Tibial nerve (tissue), 4 donors: ENCODE measurements at places on chromosomes 7 and 10. TPM values are rescaled to one million over a fixed set of nuclear protein-coding genes. Genes with fewer than 3 reads are reported as not detected.

The PKD2L1 gene
- not detected for total RNA-seq

The CACNB2 gene
- total RNA-seq, result 1.6 TPM

The UCN3 gene
- not detected for total RNA-seq

DNA sequence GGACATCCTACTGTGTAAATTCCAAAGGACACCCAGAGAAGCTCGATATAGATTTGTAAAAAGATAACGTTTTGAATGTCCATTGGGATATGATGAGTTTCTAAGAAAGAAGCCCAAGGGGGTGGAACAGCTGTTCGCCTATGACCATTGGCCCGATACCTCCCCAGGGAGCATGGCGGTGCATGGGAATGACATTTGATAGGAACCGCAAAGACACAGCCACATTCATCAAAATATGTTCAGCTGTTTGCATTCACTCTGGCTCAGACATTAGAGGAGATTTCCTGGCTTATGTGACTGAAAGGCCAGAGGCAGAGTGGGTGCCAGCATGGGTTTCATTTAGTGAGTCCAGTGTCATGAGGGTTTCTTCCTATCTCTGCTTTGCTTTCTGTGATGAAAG, 56.0 kb upstream of the BAIAP2L1 start:
- H3K4me3 ChIP-seq, result no peak overlapping the region
- H3K27ac ChIP-seq, result no peak overlapping the region
- DNase-seq, result no peak
- no peaks in the 10 kb centered on the region for H3K4me1 ChIP-seq
- no peaks in the 10 kb centered on the region for H3K27me3 ChIP-seq

DNA sequence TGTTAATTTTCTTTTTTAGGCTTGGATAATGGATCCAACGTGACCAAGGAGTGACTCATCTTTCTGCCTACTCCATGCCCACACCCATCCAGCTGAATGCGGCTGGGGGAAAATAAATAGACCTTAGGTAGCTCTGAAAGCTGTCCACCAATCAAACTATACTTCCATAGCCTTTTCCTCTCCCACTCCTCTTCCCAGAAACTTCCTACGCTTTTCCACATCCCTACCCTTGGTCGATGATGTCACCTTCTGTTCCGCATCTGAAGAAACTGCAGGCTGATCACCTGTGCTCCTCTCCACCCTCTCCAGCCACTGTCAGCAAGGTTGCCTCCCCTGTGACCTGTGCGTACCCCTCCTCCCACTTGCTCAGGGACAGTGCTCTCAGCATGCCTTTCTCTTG, 359.8 kb upstream of the KLF6 start:
- no peak overlapping the region for H3K27ac ChIP-seq
- no peak overlapping the region for H3K4me3 ChIP-seq
- H3K27me3 ChIP-seq, result no peaks in the 10 kb centered on the region

DNA sequence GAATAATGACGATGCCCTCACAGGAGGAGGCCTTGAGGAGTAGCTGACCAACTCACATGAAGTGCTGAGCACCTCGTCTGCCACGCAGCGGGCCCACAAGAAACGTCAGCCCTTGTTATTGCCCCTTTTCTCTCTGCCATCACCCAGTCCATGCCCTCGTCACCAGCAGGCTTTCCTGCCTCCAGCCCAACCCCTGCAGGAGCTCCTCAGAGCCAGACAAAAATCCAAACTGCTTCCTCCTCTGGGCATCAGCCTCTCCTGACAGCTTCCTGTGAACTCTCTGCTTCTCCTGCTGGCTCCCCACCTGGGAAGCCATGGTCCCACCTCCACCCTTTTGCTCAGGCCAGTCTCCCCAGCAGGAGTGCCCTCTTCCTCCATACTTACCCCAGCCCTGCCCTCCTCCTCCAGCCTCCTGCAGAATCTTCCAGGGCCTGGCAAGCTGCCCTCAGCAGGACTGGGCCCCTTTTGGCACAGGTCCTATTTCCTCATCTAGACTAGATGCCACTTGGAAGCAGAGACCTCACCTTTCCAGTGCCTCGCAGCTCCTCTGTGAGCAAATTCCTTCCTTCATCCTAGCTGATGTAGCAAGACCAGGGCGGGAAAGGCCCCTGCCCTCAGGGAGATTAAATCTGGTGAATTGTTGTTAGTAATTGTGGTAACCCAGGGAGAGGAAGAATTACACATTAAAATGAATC, 115.1 kb downstream of the C10orf105 start:
- H3K27ac ChIP-seq, result no peak overlapping the region
- DNase-seq, result no peak
- H3K4me1 ChIP-seq, result no peaks in the 10 kb centered on the region
- H3K27me3 ChIP-seq, result no peaks in the 10 kb centered on the region

DNA sequence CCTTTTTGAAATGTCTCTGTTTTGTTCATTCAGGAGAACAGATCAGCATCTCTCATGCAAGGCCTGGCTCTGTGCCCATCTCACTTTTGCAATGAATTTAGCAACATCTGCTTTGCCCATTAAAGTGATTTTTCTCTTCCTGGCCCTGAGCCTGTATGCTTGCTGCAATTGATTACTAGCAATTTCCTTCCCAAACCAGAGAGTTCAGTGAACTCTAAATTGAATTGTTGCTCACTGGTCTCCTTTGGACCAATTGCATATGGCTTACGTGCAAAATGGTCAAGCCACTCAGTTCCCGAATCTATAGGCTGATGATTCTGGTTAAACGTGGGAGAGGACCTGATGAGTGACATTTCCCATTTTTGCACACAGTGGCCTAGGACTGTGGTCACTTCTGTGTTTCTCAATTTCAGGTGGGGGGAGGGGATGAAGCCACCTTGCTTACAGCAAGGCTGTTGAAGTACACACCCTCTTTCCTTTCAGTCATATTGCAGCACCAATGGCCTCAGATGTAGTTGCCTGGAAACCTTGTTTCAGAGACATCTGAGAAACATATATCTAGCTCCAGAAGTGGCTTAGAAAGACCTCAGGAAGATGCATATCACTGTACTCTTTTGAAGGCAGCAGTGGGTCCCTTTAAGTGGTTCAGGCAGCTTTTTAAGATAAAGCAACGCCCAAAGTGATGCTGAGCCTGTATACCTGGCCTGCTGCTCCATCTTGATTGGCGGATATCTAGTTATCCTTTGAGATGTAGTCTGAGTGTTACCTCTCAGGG, 201.4 kb downstream of the PTEN start:
- peaks cover 26% of the 10 kb centered on the region for H3K4me1 ChIP-seq
- H3K27ac ChIP-seq, result peak overlapping the region; percentile 45
- H3K36me3 ChIP-seq, result no peaks in the 10 kb centered on the region
- no peak overlapping the region for H3K4me3 ChIP-seq

The NDUFA5 gene
- total RNA-seq, result 22.5 TPM

The LIPF gene
- not detected for total RNA-seq

DNA sequence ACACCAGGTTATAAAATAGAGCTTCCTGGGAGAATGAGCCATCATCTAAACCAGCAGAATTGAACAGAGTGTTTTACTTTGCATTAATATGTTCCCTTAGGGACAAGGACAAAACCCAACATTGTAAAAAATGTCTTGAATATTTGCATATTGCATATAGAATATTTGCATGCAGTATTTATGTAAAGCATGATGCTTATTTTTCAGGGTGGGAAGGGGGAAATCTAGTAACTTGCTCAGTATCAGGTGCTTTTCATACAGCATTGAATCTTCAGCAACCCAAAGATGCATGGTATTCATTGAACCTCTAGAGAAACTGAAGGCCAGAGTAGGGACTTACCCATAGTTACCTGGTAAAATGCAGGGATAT, 409.2 kb upstream of the ZMIZ1 start:
- H3K27ac ChIP-seq, result no peak overlapping the region
- no peak overlapping the region for H3K4me3 ChIP-seq
- no peaks in the 10 kb centered on the region for H3K27me3 ChIP-seq
- no peaks in the 10 kb centered on the region for H3K36me3 ChIP-seq

DNA sequence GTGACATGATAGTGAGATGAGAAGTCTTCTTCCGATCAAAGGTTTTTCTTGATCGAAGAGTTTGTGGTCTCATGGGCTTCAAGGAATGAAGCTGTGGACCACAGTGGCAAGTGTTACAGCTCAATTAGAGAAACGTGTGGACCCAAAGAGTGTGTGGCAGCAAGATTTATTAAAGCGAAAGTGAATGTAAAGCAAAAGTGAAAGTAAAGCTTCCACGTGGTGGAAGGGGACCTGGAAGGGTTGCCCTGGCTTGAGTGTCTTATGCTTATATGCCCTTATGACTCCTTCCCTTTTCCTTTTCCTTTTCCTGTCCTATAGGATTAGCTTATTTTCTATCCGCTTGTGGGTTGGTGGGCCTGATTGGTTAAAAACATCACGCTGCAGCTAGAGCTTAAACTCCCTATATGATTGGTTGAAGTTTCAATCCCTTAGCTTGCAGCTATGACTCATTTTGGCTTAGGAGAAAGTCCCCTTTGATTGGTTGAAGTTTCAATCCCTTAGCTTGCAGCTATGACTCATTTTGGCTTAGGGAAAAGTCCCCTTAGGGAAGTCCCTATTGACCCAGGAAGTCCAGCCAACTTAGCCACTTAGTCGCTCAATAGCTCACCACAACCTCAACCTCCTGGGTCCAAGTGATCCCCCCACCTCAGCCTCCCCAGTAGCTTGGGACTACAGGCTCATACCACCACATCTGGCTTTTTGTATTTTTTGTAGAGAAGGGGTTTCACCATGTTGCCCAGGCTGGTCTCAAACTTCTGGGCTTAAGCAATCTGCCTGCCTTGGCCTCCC, 34.7 kb downstream of the MRPS24 start:
- H3K27ac ChIP-seq, result no peak overlapping the region
- peak overlapping the region; percentile 26 for H3K4me3 ChIP-seq
- no peaks in the 10 kb centered on the region for H3K36me3 ChIP-seq
- DNase-seq, result no peak
- no peaks in the 10 kb centered on the region for H3K4me1 ChIP-seq
- H3K27me3 ChIP-seq, result peaks cover 5% of the 10 kb centered on the region

The VWDE gene
- 0.66 TPM for total RNA-seq

GRCh38 chr10:78566284-78567111, 502.3 kb upstream of the ZMIZ1 start:
- no peaks in the 10 kb centered on the region for H3K27me3 ChIP-seq
- no peaks in the 10 kb centered on the region for H3K36me3 ChIP-seq
- DNase-seq, result no peak
- peaks cover 24% of the 10 kb centered on the region for H3K4me1 ChIP-seq

- H3K27me3 ChIP-seq, result no peaks in the 10 kb centered on the region
- DNase-seq, result no peak
- no peaks in the 10 kb centered on the region for H3K36me3 ChIP-seq
These were observed 1017.5 kb downstream of the SORCS1 start for GRCh38 chr10:106147021-106147420.

The CLDN3 gene
- not detected for total RNA-seq

The ENKUR gene
- not detected for total RNA-seq

DNA sequence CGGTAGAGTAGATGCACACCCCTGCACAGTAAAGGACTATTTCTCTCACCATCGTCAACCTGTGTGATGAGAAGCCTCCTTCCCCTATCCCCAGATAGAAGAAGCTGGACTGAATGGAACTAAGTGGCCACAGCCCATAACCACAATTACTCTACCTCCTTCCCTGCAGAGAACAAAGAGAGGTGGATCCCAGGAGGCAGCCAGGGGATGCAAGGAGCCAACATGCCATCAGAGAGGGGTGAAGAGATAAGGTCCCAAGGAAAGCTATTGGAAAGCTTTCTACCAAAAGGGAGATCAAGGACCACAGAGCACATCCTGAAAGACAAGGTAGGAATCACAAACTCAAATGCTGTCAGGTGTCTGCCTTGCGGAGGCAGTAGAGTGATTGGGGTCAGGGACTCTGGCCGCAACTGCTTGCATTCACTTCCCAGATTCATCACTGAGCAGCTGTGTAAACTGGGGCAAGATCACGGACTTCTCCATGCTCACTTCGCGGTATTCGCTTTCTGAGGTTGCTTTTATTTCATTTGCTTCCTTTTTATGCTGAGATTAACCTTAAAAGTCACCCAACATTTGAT, 81.6 kb upstream of the MYO3A start:
- H3K36me3 ChIP-seq, result no peaks in the 10 kb centered on the region
- no peak for DNase-seq
- H3K27me3 ChIP-seq, result no peaks in the 10 kb centered on the region
- H3K4me3 ChIP-seq, result no peak overlapping the region
- H3K4me1 ChIP-seq, result no peaks in the 10 kb centered on the region

DNA sequence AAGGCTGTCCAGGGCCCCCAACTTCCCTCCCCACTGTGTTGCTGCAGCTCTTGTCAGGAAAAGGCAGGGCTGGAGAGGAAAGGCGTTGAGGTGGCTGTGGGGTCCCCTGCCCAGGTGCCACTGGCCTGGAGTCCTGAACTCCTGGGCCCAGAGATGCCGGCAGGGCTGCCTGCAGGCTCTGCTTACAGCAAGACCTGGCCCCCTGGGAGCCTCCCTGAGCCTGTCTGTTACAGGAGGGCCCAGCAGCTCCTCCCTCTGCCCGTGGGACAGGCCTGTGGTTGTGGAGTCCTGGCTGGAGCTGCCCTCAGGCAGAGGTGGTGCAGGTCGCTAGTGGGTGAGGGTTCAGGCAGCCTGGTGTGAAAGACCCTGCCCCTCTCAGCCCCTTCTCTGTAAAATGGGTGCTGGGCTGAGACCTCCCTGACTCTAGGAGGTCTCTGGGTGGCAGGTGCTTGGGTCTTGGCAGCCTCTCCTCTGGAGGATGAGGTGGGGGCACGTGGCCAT, 9.9 kb downstream of the ANTXRL start:
- no peaks in the 10 kb centered on the region for H3K36me3 ChIP-seq
- no peaks in the 10 kb centered on the region for H3K27me3 ChIP-seq
- H3K27ac ChIP-seq, result no peak overlapping the region

The GOT1 gene
- 12.1 TPM for total RNA-seq

GRCh38 chr7:71613313-71613712, 481.4 kb downstream of the GALNT17 start:
- H3K4me1 ChIP-seq, result peaks cover 49% of the 10 kb centered on the region
- peak overlapping the region; percentile 25 for H3K4me3 ChIP-seq
- H3K27me3 ChIP-seq, result no peaks in the 10 kb centered on the region
- peak overlapping the region; percentile 4 for H3K27ac ChIP-seq

The METTL27 gene
- total RNA-seq, result not detected

- H3K36me3 ChIP-seq, result no peaks in the 10 kb centered on the region
- H3K27ac ChIP-seq, result peak within 1 kb of the TSS; percentile 78
- DNase-seq, result peak; percentile 26
- H3K27me3 ChIP-seq, result no peaks in the 10 kb centered on the region
These were observed at the start of gene IL15RA for GRCh38 chr10:5977471-5978229. IL15RA (minus strand) TSS chr10:5977543; CDS start chr10:5977492, 51 bp downstream.

GRCh38 chr7:2051707-2052656, 180.8 kb downstream of the MAD1L1 start:
- H3K4me3 ChIP-seq, result no peak overlapping the region
- no peaks in the 10 kb centered on the region for H3K4me1 ChIP-seq
- H3K27me3 ChIP-seq, result no peaks in the 10 kb centered on the region
- H3K36me3 ChIP-seq, result no peaks in the 10 kb centered on the region
- no peak for DNase-seq

The PLXDC2 gene
- 79.2 TPM for total RNA-seq
